NCI-H1930 (cell line): ENCODE measurements at places on chromosomes 2 and 18.

DNA sequence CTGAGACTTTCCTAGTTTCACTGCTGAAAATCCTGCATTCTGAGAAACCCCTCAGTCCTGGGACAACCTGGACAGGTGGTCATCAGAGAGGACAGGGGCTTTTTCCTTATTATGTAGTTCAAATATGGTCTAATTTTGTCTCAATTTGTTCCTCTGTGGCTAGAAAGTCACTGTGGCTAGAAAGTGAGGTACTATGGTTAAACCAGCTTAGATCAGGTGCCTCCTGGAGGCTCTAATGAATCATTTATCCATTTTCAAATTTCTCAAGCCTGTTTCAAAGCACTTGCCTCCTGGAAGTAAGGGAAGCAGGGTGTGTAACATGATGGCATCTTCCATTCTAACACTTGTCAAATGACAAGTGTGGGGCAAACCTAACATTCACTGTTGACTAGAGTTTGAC lies 326.8 kb downstream of the PIK3C3 start:
- no peak for DNase-seq

DNA sequence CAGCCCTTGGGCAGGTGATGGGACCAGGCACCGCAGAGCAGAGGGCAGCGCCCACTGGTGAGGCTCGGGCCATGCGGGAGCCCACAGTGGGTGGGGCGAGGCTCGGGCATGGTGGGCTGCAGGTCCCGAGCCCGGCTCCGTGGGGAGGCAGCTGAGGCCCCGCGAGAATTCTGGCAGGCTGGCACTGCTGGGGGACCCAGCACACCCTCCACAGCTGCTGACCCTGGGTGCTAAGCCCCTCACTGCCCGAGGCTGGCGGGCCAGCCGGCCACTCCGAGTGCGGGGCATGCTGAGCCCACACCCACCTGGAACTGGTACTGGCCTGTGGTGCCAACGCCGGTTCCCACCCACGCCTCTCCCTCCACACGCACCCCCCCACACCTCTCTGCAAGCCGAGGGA lies 29.7 kb upstream of the COL3A1 start:
- no peak for DNase-seq

- peak; percentile 21 for DNase-seq
These were observed 1795.7 kb upstream of the PIK3C3 start for GRCh38 chr18:40159141-40160017.

GRCh38 chr2:173858291-173858731 lies 106.9 kb downstream of the SP3 start:
- no peak for DNase-seq

- no peak for DNase-seq
These were observed 182.6 kb upstream of the CHAC2 start for GRCh38 chr2:53584986-53585385.

- no peak for DNase-seq
These were observed 14.4 kb upstream of the CCL20 start for GRCh38 chr2:227799202-227799601.

DNA sequence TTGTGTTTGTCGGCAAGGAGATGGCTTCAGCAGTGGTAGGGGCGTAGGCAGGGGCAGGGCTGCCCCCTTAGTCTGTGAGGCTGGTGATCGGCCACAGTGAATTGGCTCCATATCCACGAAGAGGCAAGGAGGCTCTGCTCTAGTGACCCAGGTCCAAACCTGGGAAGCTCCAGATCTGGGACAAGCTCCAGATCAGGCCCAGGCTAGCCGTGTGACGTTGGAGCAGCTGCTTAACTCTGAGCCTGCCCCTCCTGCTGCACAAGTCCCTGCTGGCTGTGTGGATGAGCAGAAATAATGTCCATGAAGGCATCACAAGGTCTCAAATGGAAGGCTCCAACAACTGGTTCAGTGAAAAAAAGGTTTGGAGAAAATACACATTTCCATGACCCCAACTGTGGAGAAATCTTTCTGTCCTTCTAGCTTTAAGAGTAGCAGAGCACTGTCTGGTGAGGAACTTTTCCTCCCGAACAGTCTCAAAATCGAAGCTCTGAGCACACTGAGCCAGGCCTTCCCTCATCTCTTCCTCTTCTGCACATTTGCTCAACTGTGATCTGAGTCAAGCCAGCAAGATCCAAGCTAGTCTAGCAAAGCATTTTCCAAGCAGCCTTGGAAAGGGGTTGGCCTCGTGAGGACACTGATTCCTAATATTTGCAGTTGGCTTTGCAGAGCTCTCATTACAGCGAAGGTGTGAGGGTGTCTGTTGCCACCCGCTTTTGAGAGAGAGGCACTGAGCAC lies 67.0 kb upstream of the TCF7L1 start:
- DNase-seq = no peak

GRCh38 chr2:219230059-219230540 lies 494 bp downstream of the ANKZF1 start:
- no peak for DNase-seq

- no peak for DNase-seq
These were observed 524 bp downstream of the ANKRD30B start for GRCh38 chr18:14748496-14748895.

DNA sequence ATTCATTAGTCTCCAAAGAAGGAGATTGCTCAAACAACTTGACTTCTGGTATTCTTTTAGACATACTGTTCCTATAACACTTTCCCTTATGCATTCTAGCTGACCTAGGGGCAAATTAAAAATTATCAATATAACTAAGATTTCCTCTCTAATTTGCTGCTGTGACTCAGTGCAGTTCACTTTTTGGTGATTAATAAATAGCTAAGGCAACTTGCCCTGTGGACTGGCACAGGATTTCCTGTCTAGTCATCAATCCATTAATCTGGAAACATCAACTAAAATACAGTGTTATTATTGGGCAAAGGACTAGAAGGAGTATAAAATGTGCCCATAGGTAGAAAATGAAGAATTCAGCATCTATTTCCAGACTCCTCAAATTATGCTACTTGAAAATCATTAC lies 83.5 kb upstream of the SERPINE2 start:
- DNase-seq = no peak

GRCh38 chr2:70090706-70091334 lies 3.5 kb downstream of the PCBP1 start:
- DNase-seq = no peak
